BJ (cell line): ENCODE measurements at places on chromosomes 16 and 17.

DNA sequence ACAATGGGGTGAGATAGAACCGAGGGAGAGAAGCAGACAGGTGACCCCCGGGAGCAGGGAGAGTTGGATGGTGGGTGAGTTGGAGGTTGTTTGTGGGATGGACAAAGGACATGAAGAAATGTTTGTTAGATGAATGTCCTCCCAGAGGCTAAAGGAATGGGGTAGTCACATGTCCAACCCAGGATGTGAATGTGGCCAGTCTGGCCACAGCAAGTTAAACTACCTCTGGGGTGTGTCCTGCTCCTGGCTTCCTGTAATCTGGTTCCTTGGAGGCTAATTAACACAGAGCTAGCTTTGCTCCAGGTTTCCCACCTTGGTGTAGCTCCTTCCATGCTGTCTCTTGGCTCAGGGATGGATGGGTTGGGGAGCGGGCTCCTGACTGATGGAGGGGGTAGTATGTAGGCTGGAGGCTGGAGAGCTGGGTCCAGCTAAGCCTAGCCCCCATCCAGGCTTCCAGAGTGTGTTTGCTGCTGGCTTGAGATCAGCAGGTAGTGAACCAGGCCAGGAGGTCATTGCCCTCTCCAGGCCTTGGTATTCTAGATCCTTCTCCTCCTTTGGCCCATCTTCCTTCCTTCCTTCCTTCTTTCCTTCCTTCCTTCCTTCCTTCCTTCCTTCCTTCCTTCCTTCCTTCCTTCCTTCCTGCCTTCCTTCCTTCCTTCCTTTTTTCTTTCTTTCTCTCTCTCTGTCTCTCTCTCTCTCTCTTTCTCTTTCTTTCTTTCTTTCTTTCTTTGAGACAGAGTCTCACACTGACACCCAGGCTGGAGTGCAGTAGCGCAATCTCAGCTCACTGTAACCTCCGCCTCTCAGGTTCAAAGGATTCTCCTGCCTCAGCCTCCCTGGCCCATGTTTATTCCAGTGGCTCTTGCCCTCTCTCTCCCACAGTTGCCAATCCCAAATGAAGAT is 28.0 kb upstream of the UBE2G1 start:
- no peak for DNase-seq

DNA sequence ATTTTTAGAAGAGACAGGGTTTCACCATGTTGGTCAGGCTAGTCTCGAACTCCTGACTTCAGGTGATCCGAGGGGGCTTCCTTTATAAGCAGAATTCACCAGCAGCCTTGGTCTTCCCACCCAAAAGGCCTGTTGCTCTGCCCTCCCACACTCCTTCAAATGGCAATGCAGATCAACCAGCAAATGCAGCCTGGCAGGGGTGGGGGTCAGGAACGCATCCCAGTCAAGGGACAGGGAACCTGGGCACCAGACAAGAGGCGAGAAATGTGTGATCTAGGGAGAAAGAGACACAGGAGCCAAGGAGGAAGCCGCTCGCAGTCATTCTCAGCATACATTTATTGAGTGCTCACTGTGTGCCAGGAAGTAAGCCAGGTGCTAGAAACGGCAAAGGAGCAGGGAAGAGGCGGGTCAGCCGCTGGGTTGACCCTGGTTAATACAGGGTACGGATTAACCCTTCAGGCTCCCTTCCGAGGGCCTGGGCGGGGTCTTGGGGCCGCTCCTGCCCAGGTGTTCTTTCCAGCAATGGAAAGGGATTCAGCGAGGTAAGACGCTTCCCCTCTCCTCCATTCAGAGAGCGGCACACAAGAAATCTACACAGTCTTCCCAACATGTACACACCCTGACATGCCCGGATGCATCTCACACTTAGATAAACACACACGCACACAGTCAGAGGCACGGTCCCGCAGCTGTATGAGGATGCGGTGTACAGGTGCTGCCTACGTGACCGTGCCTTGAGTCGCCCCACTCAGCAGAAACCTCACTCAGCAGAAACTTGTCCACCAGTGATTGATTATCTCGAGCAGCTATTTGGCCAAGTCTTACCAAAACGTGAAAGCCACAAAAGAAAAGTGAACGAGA is 6.6 kb upstream of the PITPNA start:
- DNase-seq: no peak

GRCh38 chr16:67425061-67425460 is 5.9 kb upstream of the HSD11B2 start:
- no peak for DNase-seq

DNA sequence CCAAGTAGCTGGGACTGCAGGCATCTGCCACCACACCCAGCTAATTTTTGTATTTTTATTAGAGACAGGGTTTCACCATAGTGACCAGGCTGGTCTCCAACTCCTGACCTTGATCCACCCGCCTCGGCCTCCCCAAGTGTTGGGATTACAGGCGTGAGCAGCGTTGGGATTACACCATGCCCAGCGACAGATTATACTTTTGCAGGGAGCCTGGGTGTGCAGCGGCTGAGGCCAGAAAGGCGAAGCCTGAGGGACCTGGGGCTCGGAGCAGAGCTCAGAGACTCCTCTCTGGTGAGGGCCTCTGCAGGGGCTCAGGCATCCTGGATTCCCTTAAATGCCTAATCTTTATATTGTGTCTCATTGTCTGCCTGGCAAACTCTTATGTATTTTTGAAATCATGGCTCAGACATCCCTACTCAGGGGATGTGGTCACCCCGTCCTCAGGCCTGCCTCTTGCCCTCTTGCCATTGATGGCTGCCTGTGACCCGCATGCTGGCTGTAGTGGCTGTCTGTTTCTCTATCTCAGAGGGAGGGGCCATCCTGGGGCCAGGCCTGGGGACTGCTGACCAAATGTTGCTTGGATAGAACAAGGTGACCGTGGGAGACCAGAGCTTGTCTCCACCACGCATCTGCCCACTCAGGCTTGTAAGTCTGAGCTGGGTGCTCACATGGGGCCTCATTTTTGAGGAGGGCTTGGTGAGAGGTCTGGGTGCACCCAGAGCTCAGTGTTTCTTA is 42.6 kb downstream of the B9D1 start:
- DNase-seq: no peak

DNA sequence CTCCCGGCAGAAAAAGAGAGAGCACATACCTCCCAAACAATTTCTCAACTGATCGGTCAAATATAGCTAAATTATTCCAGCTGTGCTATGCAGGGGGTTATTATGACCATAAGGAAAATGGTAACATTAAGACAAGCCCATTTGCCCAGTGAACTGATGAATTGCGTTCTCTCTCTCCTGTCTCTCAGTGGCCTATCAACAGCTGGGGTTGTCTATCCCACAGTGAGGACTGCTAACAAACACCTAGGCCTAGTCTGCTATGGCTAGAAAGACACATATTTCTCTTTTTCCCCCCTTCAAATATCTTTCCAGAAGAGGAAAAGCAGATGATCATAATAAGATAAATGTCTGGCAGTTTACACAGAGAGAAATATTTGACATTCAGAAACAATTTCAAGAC is 263.8 kb upstream of the ELAC2 start:
- no peak for DNase-seq

DNA sequence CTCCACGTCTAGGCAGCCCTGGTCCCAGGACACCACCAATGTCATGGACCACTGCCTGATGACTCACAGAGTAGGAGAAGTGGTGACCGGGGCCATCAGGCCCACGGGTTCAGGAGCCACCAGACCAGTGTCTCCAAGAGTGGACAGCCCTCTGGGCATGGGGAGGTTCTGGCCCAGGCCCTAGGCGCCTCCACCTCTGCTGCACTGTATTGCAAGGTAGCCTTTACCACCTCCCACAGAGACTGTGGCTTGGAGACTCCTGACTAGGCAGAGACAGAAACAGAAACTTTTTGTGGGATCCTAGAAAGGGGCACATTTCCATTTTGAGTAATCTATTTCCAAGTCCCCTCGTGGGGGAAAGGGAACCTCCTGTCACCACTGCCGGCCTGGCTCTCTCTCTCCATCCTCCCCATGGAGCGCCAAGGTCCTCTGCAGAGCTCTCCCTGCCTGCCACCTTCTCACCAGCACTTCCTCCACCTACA is 2.9 kb downstream of the CDIP1 start:
- DNase-seq: no peak

GRCh38 chr17:70206361-70207010 is 37.2 kb downstream of the KCNJ2 start:
- DNase-seq: no peak

DNA sequence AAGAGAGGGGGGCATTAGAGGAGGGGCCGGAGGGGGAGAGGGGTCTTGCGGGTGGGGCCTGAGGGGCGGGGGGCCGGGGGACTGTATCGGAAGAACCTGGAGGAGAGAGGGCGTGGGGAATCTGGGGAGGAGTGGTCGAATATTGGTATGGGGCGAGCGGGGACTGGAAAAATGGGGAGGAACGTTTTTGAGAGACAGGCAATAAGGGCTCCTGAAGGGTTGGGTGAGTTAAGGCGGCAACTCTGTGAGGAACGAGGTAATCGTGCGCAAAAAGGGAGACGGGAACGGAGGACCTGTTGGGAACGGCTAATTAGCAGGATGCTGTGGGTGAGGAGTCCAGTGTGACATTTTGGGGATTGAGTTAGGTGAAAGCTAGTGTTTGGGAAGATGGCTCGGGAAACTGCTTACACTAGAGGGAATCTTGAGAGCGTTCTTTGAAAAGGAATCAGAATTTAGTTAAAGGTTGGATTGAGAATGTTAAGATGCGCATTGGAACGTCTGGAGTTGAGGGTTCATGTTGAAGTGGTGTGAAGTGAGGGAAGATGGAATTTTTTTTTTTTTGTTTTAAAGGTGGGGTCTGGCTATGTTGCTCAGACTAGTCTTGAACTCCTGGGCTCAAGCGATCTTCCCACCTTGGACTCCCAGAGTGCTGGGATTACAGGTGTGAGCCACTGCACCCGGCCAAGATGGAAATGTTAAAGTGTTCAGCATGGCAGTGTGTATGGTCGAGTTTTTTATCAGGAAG is 662 bp downstream of the WIPF2 start:
- DNase-seq: no peak
